Fibroblast of skin of left biceps (primary cell): ENCODE measurements at places on chromosomes 7 and 10.

- peak; percentile 72 for DNase-seq
These were observed 100.1 kb upstream of the PTN start for GRCh38 chr7:137443616-137444015.

DNA sequence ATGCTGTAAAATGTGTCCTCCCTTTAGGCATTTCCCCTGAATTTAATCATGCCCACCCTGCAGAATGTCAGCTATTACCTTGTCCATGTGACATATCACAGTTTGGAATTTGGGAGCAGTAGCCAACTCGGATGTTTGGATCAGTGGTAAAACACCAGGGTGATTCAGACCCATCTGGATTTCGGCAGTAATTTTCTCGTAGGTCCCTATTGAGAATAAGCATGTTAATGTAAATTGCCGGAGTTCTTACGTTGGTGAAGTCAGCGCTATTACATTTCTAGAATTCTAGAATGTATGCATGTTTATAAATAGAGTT lies 44.1 kb downstream of the HGF start:
- peak; percentile 88 for DNase-seq

- no peak for DNase-seq
These were observed 50.7 kb downstream of the TAS2R16 start for GRCh38 chr7:122944682-122945303.

GRCh38 chr7:116780966-116781365 lies 81.4 kb upstream of the CAPZA2 start:
- DNase-seq: no peak

DNA sequence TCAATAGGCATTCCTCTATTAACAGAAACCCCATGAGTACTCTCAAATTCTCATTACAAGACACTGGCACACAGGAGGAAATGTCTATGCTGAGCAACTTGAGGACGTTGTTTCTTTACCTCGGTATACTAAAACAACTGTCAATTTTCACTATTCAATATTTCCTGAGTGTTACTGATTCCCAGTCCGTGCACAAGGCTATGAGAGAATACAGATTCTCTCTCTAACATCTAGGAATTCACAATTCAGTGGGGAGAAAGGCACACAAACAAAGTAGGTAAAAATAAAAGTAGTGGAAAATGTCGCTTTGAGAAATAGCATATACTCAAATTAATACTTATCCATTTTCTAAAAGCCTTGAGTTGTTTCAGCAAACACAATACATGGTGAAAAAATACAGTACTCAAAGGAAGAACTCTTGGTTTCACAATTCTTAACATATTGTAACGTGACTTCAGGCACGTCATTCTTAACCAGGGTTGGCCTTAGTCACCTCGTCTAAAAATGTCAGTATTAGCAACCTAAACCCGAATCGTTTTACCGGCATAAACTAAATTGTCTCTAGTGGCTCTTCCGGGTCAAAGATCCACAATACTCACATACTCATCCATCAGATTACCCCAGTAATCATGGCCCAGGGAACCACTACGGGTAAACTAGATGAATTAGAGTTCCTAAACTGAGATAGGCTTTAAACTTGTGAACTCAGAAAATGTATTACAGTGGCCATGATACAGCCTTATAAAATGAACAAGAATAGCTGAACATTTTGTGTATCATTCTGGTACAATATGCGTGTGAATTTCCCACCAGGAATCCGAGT lies 1.5 kb downstream of the IPMK start:
- no peak for DNase-seq

DNA sequence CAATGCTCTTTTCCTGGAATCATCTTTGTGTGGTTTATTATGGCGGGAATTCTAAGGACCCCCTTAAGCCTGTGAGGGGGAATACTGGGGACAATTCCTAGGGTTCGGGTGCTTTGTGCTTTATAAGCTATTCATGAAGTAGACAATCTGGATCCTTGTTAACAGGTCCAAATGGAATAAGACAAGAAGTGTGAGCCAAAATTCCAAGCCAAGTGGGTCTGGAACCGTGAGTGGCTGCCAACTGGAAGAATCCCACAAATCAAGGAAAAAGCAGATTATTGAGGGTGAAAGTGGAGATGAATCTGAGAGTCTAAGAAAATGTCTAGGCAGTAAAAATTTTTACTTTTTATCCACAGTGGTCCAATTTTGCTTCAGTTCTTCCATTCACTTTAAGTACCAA lies 136.8 kb downstream of the MDFIC start:
- no peak for DNase-seq

- no peak for DNase-seq
These were observed 79.4 kb upstream of the PRKCQ start for GRCh38 chr10:6659451-6659850.

- no peak for DNase-seq
These were observed 715.3 kb downstream of the DNAJB9 start for GRCh38 chr7:109284943-109285342.

GRCh38 chr7:92614660-92615174 lies 24.5 kb upstream of the FAM133B start:
- DNase-seq: no peak

GRCh38 chr7:70913924-70914323 lies 218.0 kb upstream of the GALNT17 start:
- DNase-seq: no peak

DNA sequence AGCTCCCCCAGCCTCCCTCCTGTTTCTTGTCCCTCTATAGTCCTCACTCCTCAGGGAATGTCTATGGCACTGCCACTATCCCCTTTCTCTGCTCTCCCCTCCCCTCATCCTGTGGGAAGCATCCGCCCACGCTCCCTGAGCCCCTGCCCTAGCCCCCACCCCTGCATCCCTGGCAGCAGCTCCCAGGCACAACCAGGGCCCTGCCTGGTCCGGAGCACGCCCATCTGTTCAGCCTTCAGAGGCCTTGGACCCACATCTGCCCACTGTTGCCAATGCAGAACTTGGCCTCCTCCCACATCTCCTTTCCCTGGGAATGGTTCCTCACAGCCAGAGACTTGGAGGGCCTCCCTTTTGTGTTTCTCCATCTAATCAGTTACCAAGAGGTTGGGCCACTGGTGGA lies 20.4 kb upstream of the TBRG4 start:
- DNase-seq: no peak

DNA sequence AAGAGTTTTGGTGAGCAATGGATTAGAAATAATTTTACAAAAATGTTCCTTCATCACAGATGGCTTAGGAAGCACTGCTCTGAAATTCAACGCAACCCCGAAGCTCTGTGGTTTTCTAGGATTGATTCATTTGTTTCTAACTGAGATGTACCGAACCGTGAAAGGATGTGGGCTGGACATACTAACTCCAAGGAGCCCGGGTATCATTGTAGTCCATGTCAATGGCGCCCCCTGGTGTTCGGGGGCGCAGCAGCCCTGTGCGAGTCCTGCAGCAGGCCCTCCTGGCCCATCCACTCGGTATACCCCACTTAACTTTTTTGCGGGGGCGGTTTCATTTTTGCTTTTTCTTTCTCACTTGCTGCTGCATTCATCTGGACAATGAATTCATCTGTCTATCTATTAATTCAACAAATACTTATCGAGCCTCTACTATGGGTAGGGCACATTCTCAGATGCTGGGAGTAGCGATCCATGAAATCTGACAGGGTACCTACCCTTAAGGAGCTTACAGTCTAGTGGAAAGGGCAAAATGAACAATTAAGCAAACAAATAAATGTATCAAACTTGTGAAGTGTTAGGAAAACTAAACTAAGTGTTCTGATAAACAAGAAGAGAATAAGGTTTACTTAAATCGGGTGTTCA lies 25.2 kb upstream of the ITPRID1 start:
- DNase-seq: peak; percentile 5

GRCh38 chr10:83274088-83274487 lies 865.2 kb upstream of the GHITM start:
- DNase-seq: no peak
